ENCODE measurements at places on chromosomes 12 and 14. TPM values are rescaled to one million over a fixed set of nuclear protein-coding genes. Genes with fewer than 3 reads are reported as not detected.

Gene LBHD2
- not detected for total RNA-seq

Gene CFAP54
- total RNA-seq, result 1.3 TPM

Gene PLEKHG7
- 1.5 TPM for total RNA-seq

Gene OASL
- total RNA-seq, result not detected

Gene VRTN
- not detected for total RNA-seq

Gene TAS2R43
- not detected for total RNA-seq

Gene KITLG
- 51.2 TPM for total RNA-seq

Gene INHBC
- not detected for total RNA-seq

Gene PAPLN
- total RNA-seq, result 40.2 TPM

Gene HOXC4
- 28.6 TPM for total RNA-seq

Gene LRRIQ1
- 0.88 TPM for total RNA-seq

Gene BICDL1
- not detected for total RNA-seq

Gene EML5
- total RNA-seq, result 0.26 TPM

Gene TAS2R46
- total RNA-seq, result 8.7 TPM

Gene LMNTD1
- not detected for total RNA-seq

Gene KRT82
- not detected for total RNA-seq

Gene TMEM117
- total RNA-seq, result 1.0 TPM

Gene PYGL
- total RNA-seq, result 26.0 TPM

Gene FLRT2
- total RNA-seq, result 13.7 TPM

Gene KRT71
- total RNA-seq, result not detected

Gene GARIN6
- total RNA-seq, result not detected

Gene KRT85
- total RNA-seq, result not detected

Gene BATF
- 1.3 TPM for total RNA-seq

Gene KRT2
- total RNA-seq, result not detected

Gene SCN8A
- not detected for total RNA-seq

Gene KSR2
- total RNA-seq, result not detected

Gene ERBB3
- 29.0 TPM for total RNA-seq

Gene SSPN
- total RNA-seq, result 40.3 TPM

Gene AICDA
- total RNA-seq, result not detected

Gene ANO4
- under 0.01 TPM for total RNA-seq

Gene TMEM253
- 0.85 TPM for total RNA-seq

Gene VDR
- total RNA-seq, result 0.69 TPM

Gene CLEC4C
- not detected for total RNA-seq

Gene GPR132
- 1.7 TPM for total RNA-seq

Gene NR2C1
- 83.8 TPM for total RNA-seq

Gene CEBPE
- not detected for total RNA-seq

Gene PLXNC1
- total RNA-seq, result 11.6 TPM

Gene CCDC198
- 0.26 TPM for total RNA-seq

Gene HHIPL1
- 4.6 TPM for total RNA-seq

Gene CINP
- 25.2 TPM for total RNA-seq

Gene BIN2
- total RNA-seq, result 0.29 TPM

Gene PPP1R1A
- total RNA-seq, result 9.0 TPM

Gene MYF5
- total RNA-seq, result not detected

Gene KRT76
- total RNA-seq, result not detected

Gene LMO3
- total RNA-seq, result 92.5 TPM

Gene OAS1
- 19.8 TPM for total RNA-seq

Gene CD27
- 0.35 TPM for total RNA-seq

Gene HOXC9
- total RNA-seq, result not detected

All from uterus (tissue), 4 donors.